ENCODE measurements at places on chromosomes 11 and 22.

GRCh38 chr11:78039919-78040671, 17.0 kb upstream of the KCTD14 start:
- no peak for DNase-seq

DNA sequence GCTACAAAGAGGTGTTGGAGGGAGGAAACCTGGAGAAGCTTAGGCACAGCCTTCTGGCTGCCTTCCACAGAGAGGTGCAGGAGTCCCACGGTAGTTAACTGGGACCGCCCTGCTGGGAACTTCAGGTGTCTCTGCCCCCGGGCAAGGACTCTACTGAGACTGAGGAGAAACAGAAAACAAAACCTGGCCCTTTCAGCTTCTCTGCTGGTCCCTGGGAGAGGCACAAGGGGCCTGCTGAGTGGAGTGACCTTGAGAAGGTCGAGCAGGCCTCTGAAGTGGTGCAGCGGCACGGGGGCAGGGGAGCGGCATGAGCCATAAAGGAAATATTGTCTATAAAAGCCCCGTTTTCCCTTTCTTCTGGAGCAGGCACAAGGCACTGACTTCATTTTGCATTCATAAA, 38.9 kb downstream of the NTM start:
- DNase-seq = no peak

- DNase-seq = no peak
Measured at GRCh38 chr11:3833449-3833848, 7.3 kb downstream of the RHOG start.

DNA sequence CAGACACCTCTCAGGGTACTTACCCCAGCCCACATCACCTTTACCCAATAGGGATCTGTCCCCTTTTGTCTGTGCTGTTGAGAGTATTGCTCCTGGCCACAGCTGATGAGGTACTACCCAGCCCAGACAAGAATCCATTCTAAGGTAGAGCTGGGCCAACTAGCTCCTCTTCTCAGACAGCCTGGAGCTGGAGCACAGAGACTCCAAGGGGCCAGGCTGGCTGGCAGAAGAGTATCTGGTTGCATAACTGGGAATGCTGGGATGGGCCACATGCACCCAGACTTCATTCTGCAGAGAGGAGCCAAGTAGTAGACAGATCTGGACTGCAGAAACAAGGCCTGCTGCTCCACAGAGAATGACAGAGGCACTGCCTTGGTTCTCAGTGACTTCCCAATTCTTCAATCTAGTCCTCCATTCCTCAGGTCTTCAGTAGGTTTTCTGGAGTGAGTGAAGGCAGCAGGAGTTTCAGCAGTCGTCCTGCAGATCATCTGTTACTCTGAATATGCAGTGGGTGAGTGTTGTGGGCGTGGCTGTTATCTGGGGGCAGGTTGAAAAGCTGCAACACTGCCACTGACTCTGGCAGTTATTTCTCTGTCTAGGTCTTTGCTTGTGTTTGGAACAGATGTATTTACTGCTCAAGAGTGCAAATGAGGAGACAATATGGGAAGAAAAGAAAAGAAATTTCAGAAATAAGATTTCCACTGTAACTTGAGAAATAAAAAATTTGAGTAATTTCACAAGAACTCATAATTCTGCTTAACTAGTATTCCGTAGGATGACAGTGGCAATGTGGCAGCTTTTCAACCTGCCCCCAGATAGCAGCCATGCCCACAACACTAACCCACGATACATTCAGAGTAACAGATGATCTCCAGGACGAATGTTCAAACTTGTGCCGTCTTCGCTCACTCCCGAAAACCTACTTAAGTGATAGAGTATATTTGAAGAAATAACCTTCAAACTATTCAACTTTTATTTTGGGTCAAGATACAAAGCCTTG, 34.9 kb downstream of the MAPK1 start:
- DNase-seq = no peak

DNA sequence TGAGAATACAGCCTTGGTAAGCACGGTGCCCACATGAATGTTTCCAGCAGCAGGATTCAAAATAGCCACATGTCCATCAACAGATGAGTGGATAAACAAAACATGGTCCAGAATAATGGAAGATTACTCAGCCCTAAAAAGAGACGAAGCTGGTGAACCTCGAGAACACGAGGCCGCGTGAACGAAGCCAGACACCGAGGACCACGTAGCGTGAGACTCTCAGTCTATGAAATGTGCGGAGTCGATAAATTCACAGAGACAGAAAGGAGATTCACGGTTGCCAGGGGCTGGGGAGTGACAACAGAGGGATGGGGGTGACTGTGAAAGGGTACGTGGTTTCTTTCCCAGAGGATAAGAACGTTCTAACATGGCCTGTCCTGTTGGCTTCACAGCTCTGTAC, 2.9 kb upstream of the ASCL2 start:
- DNase-seq = no peak

DNA sequence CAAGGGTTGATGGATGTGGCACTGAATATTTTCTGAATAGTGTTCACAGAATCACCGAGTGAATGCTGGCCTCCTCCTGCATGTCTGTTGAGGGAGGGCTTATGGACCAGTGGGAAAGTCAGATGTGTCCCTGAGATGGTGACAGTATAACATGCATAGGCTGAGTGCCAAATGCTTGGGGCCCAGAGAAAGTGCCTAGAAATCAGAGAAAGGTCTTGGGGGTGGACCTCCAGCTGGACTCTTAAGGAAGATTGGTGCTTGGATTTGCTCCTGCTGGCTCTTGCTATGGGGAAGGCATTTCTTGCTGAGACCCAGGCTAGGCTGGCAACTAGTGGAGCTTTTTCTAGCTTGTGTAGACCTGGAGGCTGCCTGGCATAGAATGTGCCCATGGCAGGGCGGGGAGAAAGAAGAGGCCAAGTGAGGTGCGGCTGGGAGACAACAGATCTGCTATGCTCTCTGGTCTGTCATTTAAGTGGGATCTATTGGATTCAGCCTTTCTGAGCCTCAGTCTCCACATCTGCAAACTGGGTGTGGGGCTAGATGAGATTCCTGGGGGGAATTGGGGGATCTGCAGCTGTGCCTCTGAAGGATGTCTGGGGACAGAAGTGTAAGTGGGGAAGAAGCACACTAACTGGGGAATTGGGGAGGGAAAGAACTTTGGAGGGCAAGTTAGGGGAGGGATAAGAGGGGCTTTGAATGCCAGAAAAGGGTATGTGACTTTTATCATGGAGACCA, 27.4 kb downstream of the ZNRF3 start:
- no peak for DNase-seq

- no peak for DNase-seq
Measured at GRCh38 chr11:99683933-99684332, 663.2 kb downstream of the CNTN5 start.

DNA sequence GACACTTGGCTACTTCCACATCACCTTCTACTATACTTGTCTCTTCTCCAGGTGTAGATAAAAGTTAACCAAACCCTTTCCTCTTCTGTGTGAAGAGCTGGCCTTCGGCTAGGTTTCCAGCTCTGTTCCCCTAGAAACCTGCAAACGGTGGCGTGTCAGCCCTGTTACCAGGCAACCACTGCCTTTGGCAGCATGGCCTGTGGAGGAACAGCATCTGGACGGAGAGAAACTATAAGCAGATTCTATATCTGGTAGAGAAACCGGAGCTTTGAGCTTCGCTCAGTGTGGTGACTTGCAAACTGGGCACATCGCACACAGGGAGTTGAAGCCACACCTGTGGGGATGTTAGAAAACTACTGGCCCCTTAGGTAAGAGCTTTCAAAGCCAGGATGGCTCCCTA, 35.9 kb downstream of the ARAP1 start:
- no peak for DNase-seq

DNA sequence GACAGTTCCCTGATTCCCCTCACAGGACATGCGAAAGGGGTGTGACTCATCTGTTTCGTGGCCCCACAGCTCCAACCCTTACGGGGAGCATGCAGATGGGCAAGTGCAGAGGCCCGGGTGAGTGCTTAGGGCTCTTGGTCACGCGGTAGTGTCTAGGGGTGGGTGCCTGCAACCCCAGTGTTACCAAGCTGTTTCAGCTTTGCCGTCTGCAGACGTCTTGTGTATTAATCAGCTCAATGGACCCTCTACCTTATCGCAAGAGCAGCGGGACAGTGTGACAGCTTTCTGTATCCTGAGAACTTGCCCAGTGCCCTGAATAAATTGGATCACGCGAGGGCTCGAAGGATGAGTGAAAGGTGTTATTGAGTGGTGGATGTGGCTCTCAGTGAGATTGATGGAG, 816.4 kb upstream of the ANO3 start:
- no peak for DNase-seq

DNA sequence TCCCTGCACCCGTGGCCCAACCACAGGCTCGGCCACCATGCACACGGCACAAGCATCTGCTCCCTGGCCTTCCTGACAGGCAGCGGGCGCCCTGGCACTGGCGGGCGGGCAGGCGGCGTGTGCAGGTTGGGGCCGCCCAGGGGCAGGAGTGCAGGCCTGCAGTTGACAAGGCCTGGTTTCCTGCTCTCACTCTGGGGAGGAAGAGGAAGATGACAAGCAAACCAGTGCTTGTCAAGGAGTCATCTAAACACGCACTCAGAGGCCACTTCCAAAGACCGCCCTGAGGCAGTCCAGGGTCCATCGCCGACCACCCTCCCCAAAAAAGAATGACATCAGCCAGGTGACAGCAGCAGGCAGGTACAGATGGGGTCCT, 65.3 kb upstream of the LINC01488 start:
- no peak for DNase-seq

DNA sequence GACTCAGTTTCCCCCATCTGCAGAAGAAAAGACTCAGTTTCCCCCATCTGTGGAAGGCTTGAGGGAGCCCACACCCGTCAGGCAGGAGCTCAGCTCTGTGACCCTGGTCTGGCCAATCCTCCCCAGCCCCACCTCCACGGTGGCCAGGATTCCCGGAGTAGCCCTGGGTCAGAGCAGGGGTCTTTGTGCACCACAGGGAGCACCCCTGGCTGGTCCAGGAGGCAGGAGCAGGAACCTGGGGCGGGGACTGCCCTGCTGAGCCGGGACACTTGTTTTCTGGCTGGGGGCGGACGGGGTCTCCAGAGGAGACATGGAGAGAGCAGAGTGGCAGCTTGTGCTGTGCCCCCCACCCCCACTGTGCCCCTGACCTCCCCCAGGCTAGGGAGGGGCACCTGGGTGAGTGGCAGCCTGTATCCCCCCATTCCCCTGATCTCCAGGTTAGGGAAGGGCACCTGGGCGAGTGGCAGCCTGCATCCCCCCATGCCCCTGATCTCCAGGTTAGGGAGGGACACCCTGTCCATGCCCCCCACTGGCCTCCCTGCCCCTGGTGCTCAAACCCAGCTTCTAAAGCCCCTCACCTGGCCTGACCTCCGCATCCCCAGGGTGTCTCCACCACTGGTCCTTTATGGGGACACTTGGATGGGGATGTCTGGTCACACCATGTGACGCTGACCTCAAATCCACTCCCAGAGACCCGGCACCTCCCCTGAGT, 18.8 kb downstream of the IL17REL start:
- no peak for DNase-seq

DNA sequence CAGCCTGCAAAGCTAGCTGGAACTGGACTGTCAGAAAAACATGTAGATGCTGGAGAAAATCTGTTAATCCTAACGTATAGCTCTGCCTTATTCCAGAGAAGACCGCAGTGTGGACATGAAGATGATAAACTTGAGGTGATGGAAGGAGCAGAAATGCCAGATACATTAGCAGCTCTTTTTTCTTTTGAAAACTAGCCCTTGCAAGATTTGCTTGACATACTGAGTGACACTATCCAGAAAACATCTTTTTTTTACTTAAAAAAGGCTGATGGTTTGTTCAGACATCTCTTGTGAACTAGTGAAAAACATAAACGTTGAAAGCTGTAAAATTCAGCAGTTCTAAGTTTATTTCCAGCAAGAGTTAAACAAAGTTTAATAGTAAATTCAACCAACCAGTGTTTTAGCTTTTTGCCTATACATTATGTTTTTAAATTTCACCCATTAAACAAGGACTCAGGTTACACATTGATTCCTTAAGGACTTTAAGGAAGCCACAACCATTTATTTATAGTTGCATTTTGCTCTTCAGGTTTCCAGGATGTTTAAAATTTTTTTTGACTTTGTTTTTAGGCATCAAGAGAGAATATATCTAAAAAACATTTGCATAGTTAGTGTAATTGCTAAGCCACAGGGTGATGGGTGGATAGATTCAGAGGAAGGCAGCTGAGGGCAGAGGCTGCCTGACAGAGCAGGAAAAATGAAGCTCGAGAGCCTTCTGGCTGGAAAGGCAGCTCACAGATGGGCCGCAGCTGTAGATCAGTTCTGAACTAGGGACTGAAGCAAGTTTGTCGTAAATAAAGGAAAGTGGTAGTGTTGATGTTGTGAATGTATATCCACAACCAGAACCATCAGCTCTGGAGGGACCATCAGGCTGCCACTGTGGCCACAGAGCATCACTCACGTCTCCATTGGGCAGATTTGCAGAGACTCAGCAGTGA, 9.5 kb downstream of the SNAP29 start:
- DNase-seq = no peak

- no peak for DNase-seq
Measured at GRCh38 chr11:30725645-30726195, 139.6 kb upstream of the MPPED2 start.

GRCh38 chr11:127105593-127106541, 105.3 kb upstream of the KIRREL3 start:
- DNase-seq = no peak

DNA sequence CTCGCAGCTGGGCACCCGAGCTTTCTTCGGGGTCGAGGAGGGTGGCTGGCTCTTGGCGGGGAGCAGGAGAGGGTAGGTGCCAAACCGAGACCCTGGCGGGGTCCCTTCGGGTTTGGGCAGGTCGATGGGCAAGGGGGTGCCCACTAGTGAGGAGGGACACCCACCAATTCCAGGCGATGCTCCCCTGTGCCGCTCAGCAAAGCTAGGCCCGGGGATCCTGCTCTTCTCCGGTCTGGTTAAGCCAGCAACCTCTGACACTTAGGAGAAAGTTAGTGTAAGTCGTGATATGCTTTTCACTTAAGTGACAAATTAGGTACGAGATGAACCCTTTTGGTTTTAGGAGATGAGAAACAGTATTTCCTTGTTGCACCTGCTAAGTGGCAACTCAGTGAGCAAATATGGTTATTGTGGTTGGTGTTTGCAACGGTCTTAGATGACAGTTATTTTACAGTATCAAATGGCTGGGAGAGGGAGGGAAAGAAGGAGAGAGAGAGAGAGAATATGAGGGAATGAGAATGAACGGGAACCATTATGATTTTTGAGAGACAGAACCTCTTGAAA, 565 bp downstream of the NUCB2 start:
- no peak for DNase-seq

GRCh38 chr11:134552749-134553148, 140.7 kb upstream of the B3GAT1 start:
- DNase-seq = no peak

- DNase-seq = no peak
Measured at GRCh38 chr11:75090671-75091177, 6.0 kb downstream of the OR2AT4 start.

DNA sequence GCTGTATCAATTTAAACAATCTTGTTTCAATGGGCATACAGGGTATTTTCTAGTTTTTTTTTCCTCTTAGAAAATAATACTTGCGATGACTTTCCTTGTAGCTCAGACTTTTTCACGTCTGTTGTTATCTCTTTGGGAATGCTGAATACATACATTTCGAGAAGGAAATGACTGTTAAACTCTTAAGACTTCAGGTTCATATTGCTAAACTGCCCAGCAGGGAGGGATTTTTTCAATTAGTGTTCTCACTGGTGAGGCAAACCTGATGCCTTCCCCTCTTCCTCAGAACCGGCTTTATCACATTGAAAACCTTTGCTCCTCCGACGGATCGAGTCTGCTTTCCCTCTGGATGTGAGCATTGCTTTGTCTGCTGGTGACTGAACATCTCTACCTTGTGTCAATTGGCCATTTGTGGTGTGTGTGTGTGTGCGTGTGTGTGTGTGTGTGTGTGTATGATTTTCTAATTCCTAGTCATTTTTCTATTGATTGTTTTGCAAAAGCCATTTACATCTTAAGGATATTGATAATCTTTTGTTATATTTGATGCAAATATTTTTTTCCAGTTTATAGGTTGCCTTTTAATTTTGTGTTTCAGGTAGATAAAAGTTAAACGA, 6.6 kb downstream of the NEAT1 start:
- DNase-seq = no peak
